ENCODE measurements at places on chromosomes 16 and 17.

DNA sequence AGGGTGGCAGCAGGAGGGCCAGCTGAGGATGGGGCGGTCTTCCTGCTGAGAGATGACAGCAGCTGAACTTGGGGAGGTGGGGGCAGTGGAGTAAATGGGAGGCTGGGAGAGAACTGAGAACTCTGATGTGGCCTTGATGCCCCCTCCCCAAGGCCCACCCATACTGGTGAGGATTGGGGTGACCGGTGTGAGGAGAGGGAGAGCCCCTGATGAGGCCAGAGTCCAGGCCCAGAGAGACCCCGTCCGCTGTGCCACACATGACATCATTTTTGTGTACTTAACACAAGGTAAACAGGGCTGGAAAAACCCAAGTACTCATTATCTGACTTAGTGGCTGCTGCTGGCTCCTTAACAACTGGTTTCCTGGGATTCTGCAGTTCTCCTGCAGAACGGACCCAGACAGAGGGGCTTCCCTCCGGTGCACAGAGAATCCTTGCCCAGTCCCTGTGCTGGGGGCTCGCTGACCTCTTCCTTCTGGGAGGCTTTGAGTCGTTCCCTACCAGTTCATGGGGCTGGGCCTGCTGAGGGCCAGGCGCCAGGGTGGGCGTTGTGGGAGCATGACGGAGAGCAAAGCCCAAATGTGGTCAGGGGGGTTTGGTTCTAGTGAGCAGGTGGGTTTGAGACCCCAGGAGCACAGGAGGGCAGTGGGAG lies 207.6 kb downstream of the RAB11FIP4 start:
- DNase-seq = no peak

- no peak for DNase-seq
Measured at GRCh38 chr17:50080827-50081226, 14.3 kb upstream of the PDK2 start.

GRCh38 chr17:76207275-76208059 lies 32.8 kb downstream of the RNF157 start:
- DNase-seq = no peak

DNA sequence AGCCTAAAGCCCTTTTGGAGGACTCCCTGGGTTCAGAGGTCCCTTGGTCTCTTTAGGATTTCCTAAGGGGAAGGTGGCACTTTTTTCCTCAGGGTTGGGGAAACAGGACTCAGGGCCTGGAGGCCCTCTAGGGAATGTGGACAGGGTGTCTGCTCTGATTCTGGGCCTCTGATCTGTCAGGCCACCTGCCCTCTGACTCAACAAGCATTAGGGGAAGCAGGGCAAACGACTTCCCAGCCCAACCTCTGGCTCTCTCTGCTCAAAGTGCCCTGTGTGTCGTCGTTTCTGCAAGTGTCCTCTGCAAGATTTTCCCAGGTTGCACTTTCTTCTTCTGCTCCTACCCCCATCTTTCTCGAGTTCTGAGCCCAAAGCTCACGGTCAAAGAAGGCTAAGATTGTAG lies 6.6 kb upstream of the IGFBP4 start:
- no peak for DNase-seq

DNA sequence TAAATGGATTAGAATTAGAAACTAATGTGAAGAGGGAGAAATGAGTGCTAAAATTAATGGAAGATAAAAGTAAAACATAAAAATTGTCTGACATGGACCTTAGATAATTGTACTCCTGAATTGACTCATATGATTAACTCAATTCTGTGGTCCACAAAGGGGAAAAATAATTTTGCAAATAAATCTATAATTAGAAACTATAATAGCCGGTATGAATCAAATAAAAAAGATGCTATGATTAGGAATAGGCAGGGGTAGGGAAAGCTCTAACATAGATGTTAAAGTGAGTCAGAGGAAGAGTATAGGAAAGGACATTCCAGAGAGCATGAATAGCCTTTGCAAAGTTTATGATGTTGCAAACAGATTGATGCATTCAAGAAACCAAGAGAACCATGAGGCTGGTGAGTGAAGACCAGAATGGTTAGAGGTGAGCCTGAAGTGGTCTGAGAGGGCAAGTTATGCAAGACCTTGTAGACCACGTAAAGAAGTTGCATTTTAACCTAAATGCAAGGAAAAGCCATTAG lies 262.1 kb upstream of the CA10 start:
- no peak for DNase-seq

GRCh38 chr16:89150090-89150835 lies 21.3 kb upstream of the CDH15 start:
- DNase-seq = no peak

- DNase-seq = no peak
Measured at GRCh38 chr17:76481071-76481655, 13.8 kb downstream of the AANAT start.

- no peak for DNase-seq
Measured at GRCh38 chr17:79045001-79045729, 21.2 kb downstream of the C1QTNF1 start.

DNA sequence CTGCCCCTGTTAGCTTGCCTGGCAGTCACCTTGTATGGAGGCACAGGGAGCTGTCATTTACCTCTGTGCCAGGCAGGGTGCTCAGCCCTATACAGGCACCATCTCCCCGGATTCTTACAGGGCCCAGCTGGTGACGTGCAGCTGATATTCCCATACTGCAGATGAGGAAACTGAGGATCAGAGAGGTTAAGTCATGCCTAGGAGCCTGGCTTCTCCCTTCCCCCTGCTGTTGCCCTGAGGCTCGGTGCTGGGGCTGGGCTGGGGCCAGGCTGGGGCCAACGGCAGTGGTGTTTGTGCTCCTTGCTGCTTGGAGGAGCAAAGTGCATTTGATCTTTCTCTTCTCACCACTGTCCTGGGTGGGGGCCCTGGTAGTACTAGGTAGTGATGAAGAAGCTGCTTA lies 54.7 kb upstream of the IL34 start:
- DNase-seq = no peak

DNA sequence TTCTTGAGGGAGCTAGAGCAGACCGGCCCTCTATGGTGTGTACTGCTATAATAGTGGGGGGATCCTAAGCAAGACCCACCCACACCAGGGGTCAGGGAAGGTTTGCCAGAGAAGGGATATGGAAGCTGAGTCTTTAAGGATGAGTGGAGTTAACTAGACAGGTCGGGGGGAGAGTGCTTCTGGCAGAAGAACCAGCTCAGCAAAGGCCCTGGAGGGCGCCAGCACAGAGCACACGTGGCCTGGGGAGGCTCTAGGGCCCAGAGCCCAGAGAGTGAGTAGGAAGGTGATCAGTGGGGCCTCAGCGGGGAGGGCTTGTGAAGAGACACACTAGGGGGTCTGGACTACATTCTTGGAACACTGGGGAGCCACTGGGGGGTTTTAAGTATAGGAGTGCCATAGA lies 21.1 kb downstream of the NGFR start:
- DNase-seq = no peak

DNA sequence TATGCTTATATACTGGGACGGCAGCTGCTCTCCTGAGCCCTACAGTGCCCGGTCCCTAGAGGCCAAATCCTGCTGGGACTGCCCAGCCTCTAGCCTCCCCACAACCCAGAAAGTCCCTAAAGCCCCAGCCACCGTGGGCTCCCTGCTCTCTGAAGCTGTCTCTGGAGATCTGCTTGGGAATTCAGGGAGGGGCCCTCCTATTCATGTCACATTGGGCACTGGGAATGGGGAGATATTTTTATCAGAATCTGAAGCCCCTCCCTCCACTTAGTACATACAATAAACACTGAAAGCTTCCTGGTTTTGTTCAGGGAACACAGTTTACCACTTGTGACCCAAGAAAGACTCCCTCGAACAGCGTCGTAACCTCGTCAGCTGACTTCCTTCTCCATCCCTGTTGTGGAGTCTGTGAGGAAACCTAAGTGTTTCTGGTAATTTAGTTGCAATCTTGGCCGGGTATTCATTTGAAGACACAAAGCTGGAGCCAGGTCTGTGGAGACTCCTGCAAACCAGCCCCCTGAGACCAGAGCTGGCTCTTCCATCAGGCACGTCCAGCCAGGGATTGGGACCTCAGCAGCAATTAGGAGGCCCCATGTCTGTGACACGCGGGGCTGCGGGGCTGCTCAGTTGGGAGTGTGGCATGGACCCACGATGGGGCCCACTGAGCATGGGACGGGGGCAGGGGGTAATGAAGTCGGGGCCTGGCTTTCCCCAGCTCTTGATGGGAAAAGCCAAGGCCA lies 38.5 kb downstream of the PGS1 start:
- peak; percentile 89 for DNase-seq

DNA sequence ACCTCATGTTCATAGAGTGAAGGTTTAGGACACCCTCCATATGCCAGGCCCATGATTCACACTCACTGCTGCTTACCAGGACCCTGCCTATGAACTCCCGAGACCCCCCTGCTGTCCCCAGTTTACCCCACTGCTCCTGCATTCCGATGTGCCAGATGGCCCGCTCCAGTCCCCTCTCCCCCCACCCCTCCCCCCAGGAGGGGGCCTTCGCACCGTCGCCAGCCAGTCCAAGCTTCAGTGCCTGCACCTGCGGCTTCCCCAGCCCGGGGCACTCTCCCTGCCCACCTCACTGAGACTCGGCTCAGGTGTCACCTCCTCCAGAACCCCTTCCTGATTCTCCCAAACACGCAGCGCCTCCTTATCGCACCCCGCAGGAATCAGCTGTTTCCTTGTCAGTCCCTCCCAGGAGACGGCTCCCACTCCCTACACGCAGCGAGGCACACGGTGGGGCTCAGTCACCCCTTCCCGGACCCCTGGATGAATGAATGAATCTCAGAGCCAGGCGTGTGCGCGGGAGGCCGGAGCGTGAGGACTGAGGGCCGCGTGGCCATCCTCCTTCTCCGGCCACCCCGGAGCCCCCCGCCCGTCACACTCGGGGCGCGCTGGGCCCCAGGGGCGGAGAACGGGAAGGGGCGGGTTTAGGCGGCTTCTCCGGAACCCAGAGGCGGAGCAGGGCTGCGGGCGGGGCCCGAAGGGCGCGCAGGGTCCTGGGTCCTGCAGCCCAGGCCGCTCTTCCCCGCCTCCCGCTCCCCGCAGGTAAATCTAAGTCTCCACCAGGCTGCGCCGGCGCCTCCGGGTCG lies 1.6 kb downstream of the MYO1C start:
- DNase-seq = peak; percentile 64

DNA sequence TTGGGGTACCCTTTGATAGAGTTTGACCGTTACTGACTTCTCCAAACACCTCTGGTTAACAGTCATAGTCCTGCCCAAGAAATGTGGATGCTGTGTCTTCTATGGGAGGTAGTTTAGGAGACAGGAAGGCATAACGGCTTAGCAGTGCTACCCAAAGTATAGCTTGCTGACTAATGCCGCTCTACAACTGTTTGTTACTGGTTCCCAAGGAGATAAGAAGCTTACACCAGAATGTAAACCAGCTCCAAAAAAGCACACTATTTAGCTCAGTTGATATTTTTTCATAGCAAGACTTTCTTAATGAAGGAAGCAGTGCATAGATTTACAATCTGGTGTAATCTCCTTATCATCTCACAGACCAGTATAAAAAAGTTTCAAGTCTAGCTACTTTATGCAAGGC lies 95.7 kb downstream of the HS3ST3B1 start:
- DNase-seq = no peak

GRCh38 chr16:50573947-50574744 lies 25.9 kb downstream of the NKD1 start:
- DNase-seq = no peak

- no peak for DNase-seq
Measured at GRCh38 chr17:48592577-48592976, 1.0 kb downstream of the HOXB5 start.

DNA sequence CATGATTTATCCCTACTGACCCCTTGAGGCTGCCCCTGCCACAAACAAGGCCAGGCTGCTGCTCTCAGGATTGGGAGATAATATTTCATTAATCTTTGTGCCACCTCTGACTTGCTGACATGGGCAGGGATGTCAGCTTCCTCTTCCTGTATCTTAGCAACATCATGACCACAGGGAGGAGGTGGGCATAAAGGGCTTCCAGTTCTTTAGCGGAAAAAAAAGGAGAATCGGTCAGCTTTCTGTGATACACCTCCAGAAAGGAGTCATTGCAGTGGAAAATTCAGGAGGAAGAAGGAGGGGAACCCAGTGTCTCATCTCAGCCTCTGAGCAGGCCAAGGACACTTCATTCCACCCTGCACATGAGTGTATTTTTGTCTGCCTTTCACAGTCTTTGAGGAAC lies 206.8 kb upstream of the SDK2 start:
- peak; percentile 33 for DNase-seq

GRCh38 chr17:58679263-58680037 lies 12.4 kb downstream of the TEX14 start:
- peak; percentile 22 for DNase-seq

DNA sequence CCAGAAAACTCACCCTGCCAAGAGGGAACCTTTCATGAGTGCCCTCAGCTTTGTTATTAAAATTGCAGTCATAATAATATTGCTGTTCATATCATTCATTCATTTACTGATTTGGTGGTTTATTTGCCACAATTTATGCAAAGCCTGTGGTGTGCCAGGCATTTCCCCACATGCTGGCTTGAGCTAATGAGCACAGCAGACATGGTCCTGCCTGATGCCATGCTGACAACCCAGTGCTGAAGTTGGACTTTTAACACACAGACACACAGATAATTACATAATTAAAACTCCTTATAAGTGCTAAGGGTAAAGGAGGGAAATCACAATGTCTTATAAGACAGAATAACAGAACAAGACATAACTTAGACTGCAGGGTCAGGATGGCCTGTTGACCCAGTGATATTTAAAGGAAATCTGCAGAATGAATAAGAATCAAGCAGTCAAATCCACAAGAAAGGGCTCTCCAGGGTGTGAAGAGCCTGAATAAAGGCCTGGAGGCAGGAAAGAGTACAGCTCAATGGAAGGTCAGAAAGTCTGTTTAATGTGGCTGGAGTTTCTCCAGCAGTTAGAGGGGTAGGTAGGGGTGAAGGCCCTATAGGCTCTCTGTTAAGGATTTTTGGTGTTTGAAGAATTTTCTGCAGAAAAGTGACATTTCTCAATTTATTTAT lies 196.9 kb upstream of the CDH11 start:
- DNase-seq = no peak

DNA sequence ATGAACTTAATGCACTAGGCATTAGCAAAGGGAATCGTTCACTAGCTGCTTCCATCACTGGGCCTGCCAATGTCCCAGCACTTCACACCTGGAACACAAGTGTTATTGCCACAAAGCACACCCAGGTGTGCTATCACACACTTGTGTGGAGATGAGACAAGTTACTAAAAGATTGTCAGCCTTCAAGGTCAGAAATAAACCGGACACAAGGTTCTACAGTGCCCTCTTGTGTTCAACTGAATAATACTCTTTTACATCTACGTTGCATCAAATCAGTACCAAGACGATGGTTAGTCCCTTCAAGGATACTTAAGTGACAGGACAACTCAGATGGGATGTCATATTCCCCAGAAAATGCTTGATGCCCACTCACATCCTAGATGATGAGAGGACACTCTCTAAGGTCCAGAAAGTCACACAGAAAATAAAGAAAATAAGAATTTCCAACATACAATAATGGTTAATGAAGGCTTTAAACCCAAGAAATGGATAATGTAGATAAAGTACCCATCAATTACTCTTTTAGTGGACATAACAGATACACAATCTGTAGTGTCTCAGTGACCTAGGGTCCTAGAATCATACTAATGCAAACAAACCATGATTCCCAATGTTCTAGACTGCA lies 16.4 kb upstream of the GLG1 start:
- peak; percentile 51 for DNase-seq

- DNase-seq = no peak
Measured at GRCh38 chr16:12988071-12988470, 86.7 kb downstream of the SHISA9 start.

- DNase-seq = no peak
Measured at GRCh38 chr17:28391401-28391800, 14.6 kb downstream of the SLC46A1 start.
